Head of caudate nucleus (tissue), 42 donors: ENCODE measurements at places on chromosomes 2 and 18.

GRCh38 chr2:118847762-118848172 lies 319 bp upstream of the EN1 start:
- DNase-seq: no peak

- no peak for DNase-seq
Measured at GRCh38 chr18:69599377-69599776, 198.7 kb downstream of the DOK6 start.

DNA sequence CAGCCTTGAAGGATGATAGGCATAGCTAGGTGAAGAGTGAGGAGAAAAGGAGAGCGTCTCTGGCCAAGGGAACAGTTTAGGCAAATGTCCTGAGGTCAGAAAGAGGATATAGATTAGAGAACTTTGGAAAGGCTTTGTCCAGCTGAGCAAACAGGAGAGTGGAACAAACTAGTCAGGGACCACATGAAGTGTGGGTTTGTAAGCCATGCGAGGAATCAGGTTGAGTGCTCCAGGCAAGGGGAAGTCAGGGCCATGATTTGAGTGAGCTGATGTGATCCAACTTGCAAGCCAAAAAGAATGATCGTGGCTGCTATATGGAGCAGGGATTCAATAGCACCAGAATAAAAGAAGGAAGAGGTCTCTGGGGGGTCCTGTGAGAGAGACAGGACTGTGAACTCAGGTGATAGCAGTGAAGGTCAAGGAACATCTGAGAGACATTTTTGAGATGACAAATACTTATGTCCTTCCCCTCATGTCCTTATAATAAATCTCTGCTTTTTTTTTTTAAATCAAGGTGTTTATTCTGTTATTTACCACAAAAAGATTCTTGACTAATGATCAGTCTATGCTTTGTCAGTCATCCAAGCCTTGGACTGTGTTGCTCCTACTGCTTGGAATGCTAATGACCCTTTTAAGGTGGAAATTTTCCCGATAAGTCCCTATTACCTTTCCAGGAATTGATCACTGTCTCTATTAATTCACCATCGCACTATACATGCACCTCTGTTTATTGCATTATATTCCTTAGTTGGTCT lies 472.6 kb downstream of the TXNL1 start:
- DNase-seq: no peak

- DNase-seq: no peak
Measured at GRCh38 chr2:65070856-65071255, 14.6 kb downstream of the CEP68 start.

DNA sequence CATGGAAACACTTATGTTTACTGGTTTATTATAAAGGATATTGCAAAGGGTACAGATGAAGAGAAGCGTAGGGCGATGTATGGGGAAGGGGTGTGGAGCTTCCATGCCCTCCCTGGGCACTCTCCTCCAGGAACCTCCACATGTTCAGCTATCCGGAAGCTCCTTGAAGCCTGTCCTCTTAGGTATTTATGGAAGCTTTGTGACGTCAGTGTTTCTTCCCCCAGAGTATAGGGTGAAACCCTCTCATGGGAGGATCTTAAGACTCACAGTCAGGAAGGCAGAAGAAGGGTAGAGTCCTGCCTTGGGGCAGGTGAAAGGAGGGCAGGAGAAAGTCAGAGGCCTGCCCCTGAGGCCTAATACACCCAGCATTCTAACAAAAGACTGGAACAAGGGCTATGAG lies 61.3 kb upstream of the CREB1 start:
- DNase-seq: no peak

GRCh38 chr2:201891676-201892075 lies 85.3 kb downstream of the CDK15 start:
- DNase-seq: no peak
